Esophagus squamous epithelium (tissue), 5 donors: ENCODE measurements at places on chromosomes 16 and 17. TPM values are rescaled to one million over a fixed set of nuclear protein-coding genes. Genes with fewer than 3 reads are reported as not detected.

Gene PPL
- total RNA-seq = 1,677 TPM

DNA sequence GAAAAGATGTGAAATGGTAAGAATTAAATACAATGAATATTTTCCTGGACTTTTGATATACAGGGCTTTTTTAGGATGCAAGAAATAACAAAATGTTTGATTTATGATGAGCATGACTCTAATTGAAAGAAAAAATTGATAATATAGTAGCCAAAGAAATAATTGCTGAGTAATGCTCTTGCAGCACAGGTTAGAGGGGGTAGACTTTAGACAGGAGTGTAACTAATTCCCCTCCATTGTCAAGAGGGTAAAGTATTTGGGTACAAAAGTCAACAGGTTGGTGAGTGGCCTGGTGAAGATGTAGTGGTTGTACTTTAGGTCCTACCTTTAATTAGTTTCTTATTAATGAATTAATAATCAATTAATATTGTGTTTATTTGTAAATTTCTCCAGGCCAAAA lies 912.3 kb downstream of the KCNJ2 start:
- H3K27me3 ChIP-seq = no peaks in the 10 kb centered on the region
- H3K4me3 ChIP-seq = no peak overlapping the region
- DNase-seq = no peak
- H3K36me3 ChIP-seq = no peaks in the 10 kb centered on the region
- no peak overlapping the region for H3K27ac ChIP-seq

DNA sequence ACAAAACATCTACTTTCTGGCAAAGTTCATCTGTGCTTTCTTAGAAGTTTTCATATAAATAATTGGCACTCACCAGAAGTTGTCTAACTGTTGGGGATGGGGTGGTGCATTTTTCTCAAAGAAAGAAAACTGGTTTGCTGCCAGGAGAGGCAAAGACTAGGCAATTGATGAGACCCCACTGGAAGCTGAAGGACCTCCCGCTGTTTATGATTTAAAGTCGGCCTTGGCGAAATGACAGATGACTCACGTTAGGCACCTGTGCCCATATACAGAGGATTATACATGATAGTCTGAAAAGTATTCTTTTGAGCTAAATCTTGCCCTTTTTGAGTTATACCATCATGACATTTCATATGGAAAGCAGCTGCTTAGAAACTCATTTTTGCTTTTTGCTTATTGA lies 193.0 kb upstream of the ZFHX3 start:
- H3K4me1 ChIP-seq = no peaks in the 10 kb centered on the region
- DNase-seq = no peak
- H3K36me3 ChIP-seq = no peaks in the 10 kb centered on the region
- H3K27me3 ChIP-seq = no peaks in the 10 kb centered on the region

- no peak overlapping the region for H3K4me3 ChIP-seq
- no peaks in the 10 kb centered on the region for H3K36me3 ChIP-seq
- no peaks in the 10 kb centered on the region for H3K27me3 ChIP-seq
Measured at GRCh38 chr16:54446639-54447038, 160.1 kb upstream of the IRX3 start.

Gene IRX3
- 27.4 TPM for total RNA-seq

Gene IKZF3
- total RNA-seq = 5.4 TPM

GRCh38 chr17:34236281-34236892 lies 18.7 kb upstream of the CCL2 start:
- no peak overlapping the region for H3K4me3 ChIP-seq
- no peak for DNase-seq
- peaks cover 49% of the 10 kb centered on the region for H3K4me1 ChIP-seq
- H3K27me3 ChIP-seq = no peaks in the 10 kb centered on the region
- no peaks in the 10 kb centered on the region for H3K36me3 ChIP-seq
- H3K27ac ChIP-seq = no peak overlapping the region

DNA sequence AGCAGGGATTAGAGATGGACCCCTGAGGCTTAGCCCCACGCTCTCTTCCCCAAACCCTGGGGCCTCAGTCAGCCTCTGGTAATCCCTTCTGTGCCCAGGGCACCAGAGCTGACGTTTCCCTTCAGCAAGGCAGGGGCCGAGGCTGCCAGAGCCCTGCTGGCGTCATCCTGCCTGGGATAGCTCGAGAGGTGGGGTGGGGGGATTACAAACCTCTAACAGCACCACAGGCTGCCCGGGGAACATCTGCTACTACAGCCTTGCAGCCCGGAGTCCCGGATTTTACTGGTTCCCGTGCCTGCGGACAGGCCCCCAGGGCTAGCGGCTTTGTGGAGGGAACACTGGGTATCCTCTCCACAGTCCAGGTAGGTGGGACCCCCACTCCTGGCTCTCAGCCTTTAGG lies at the start of gene AANAT:
AANAT (plus strand) TSS at position 238 of the 400 bp plus-strand sequence. CDS start 1,144 bp downstream, outside the sequence.
- DNase-seq = no peak
- H3K36me3 ChIP-seq = no peaks in the 10 kb centered on the region
- H3K4me3 ChIP-seq = no peak within 1 kb of the TSS
- no peaks in the 10 kb centered on the region for H3K27me3 ChIP-seq
- no peak within 1 kb of the TSS for H3K27ac ChIP-seq

- no peaks in the 10 kb centered on the region for H3K27me3 ChIP-seq
- no peak overlapping the region for H3K27ac ChIP-seq
- DNase-seq = no peak
- H3K4me3 ChIP-seq = no peak overlapping the region
- H3K36me3 ChIP-seq = no peaks in the 10 kb centered on the region
Measured at GRCh38 chr17:27218041-27218440, 75.9 kb upstream of the WSB1 start.

- H3K27me3 ChIP-seq = peaks cover 7% of the 10 kb centered on the region
- no peak for DNase-seq
- no peak overlapping the region for H3K27ac ChIP-seq
- no peak overlapping the region for H3K4me3 ChIP-seq
- peaks cover 29% of the 10 kb centered on the region for H3K4me1 ChIP-seq
Measured at GRCh38 chr17:63474174-63474573, 2.7 kb upstream of the ACE start.

DNA sequence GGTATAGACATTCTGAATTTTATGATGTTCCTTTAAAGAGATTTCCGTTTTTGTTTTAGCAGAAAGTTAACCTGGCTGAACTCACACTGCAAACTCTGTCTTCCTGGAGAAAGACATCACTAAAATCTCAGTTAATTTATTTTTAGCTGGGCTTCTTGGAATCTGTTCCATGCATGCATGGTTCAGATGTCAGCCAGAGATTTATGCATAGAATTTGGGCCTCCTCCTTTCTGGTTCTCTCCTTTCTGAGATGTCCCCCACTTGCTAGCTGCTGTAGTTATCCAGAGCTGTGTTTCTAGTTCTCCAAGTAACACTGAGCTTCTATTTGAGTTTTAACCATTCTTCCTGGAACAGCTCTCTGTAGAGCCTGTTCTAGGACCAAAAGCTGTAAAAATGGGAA lies 77.3 kb upstream of the TANC2 start:
- H3K36me3 ChIP-seq = no peaks in the 10 kb centered on the region
- H3K4me1 ChIP-seq = peaks cover 5% of the 10 kb centered on the region
- H3K4me3 ChIP-seq = no peak overlapping the region
- no peak for DNase-seq

Gene ABCC12
- not detected for total RNA-seq

GRCh38 chr16:65196420-65197075 lies 74.7 kb upstream of the CDH11 start:
- no peaks in the 10 kb centered on the region for H3K27me3 ChIP-seq
- H3K27ac ChIP-seq = no peak overlapping the region
- no peaks in the 10 kb centered on the region for H3K4me1 ChIP-seq
- H3K36me3 ChIP-seq = no peaks in the 10 kb centered on the region

- H3K27me3 ChIP-seq = no peaks in the 10 kb centered on the region
- no peak overlapping the region for H3K27ac ChIP-seq
- no peak for DNase-seq
- H3K4me1 ChIP-seq = no peaks in the 10 kb centered on the region
- H3K4me3 ChIP-seq = no peak overlapping the region
- H3K36me3 ChIP-seq = no peaks in the 10 kb centered on the region
Measured at GRCh38 chr17:49486012-49486641, 9.0 kb upstream of the NGFR start.

DNA sequence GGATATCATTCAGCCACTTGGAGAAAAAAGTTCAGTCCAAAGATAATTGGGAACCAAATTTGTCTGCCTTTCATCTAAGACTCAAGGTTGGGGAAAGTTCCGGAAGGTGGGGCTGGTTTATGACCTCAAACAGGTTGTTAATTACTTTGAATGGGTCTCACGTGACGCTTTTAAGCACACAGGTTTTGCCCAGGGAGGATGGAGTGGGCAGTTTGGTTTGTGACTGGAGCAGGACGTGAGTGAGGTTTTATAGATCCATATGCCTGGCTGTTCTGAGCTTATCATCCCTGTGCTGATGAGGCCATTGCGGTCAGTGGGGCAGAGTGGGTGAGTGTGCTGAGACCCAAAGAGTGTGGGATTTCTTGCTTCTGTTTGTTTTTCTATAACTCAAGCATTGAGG lies 38.7 kb upstream of the GPRC5B start:
- H3K4me3 ChIP-seq = no peak overlapping the region
- no peaks in the 10 kb centered on the region for H3K36me3 ChIP-seq

DNA sequence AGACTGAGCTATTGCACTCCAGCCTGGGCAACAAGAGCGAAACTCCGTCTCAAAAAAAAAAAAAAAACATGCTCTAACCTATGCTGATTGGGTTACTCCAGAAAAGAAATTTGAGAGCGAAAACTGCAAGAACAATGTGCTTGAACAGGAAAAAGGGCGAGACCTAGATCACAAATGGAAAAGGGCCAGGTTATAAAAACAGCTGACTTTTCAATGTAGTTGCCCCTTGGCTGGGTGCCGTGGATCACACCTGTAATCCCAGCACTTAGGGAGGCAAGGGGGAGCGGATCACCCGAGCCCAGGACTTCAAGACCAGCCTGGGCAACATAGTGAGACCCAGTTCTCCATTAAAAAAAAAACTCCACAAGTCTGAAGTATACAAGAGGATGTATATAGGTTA lies 48.8 kb downstream of the MRM3 start:
- H3K36me3 ChIP-seq = no peaks in the 10 kb centered on the region
- no peaks in the 10 kb centered on the region for H3K27me3 ChIP-seq
- H3K4me3 ChIP-seq = no peak overlapping the region
- DNase-seq = no peak

Gene DNAH17
- 0.19 TPM for total RNA-seq

Gene CRHR1
- not detected for total RNA-seq

Gene GRB7
- 62.1 TPM for total RNA-seq

DNA sequence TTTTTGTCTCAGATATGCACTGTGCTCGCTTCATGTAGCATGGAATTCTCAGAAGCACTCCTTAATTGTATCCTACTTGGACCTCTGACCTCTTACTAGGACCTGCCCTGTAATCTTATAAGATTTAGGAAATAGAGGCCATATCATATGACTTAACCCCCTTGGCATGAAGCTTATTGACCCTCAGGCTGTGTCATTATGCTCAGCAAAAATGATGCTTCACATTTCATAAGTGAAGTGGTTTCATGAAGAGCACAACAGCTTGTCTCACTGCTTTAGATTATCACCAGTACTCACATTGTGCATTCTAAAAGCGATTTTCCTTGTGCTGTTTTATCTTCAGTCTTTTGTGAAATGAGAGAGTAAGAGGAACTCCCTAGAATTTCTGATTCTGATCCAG lies 6.4 kb downstream of the PHKB start:
- no peak for DNase-seq
- no peak overlapping the region for H3K27ac ChIP-seq
- no peaks in the 10 kb centered on the region for H3K36me3 ChIP-seq
- no peaks in the 10 kb centered on the region for H3K27me3 ChIP-seq
- H3K4me1 ChIP-seq = peaks cover 6% of the 10 kb centered on the region

DNA sequence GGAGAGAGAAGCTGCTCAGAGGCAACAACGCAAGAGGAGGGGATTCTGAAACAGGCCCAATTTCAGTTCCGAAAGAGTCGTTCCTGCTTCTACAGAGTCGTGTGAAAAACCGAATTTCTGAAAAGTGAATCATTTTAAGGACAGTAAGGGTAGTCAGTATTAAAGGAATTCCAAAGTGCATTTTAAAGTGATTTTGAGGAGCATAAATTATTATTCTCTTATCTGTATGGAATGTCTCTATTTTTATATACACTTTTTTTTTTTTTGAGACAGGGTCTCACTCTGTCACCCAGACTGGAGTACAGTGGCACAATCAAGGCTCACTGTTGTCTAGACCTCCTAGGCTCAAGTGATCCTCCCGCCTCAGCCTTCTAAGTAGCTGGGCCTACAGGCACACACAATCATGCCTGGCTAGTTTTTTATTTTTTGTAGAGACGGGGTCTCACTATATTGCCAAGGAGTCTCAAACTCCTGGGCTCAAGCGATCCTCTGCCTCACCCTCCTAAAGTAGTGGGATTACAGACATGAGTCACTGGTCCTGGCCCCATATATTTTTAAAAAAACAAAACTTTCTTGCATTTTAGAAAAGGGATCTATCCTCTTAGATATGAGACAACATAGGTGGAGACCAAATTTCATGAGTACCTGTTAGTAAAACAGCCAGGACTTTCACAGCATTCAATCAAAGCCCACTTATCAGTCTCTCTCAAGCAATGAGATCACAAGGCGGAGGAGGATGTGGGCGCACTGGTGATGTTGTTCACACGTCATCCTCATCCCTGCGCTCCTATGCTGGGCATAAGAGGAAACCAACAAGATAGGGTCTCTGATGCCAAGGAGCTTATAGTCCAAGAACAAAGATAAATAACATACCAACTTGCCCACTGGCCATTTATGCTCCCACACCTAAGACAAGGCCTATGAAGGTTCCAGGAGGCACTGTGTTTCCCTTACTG lies 53.2 kb downstream of the SMG6 start:
- H3K27me3 ChIP-seq = no peaks in the 10 kb centered on the region
- no peaks in the 10 kb centered on the region for H3K4me1 ChIP-seq
- no peaks in the 10 kb centered on the region for H3K36me3 ChIP-seq
- no peak overlapping the region for H3K4me3 ChIP-seq

- H3K4me3 ChIP-seq = no peak overlapping the region
- H3K27me3 ChIP-seq = no peaks in the 10 kb centered on the region
- DNase-seq = no peak
Measured at GRCh38 chr17:50260501-50260911, 13.8 kb upstream of the TMEM92 start.

- H3K27ac ChIP-seq = no peak overlapping the region
- no peak overlapping the region for H3K4me3 ChIP-seq
- H3K36me3 ChIP-seq = no peaks in the 10 kb centered on the region
- no peaks in the 10 kb centered on the region for H3K27me3 ChIP-seq
- no peak for DNase-seq
Measured at GRCh38 chr17:9158544-9159452, 137.5 kb downstream of the NTN1 start.

DNA sequence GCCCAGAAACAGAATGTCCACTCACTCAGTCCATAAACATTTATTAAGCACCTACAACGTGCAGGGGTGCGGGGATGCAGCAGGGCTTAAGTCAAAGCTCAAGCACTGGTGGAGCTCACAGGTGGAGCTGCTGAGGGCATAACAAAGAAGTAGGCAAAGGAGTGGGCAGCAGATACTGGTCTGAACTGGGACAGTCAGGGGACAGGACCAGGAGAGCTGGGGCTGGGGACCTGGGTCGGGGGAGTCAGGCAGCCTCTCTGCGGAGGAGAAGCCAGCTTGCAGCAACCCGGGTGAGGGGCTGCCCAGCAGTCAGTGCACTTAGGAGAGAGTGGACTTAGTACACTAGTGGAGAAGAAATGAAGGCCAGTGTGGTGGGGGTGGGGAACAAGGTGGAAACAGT lies 10.0 kb upstream of the TNFRSF13B start:
- H3K4me3 ChIP-seq = no peak overlapping the region
- no peaks in the 10 kb centered on the region for H3K36me3 ChIP-seq
- no peaks in the 10 kb centered on the region for H3K4me1 ChIP-seq
- H3K27me3 ChIP-seq = peaks cover 19% of the 10 kb centered on the region
- H3K27ac ChIP-seq = no peak overlapping the region

Gene SLC35G6
- not detected for total RNA-seq
